Activated CD4-positive, alpha-beta memory T cell treated with anti-CD3 and anti-CD28 coated beads, Interleukin-2, amount 10 ng/mL, durations not matched to agents 7 days and 5 days (primary cell): ENCODE measurements at places on chromosomes 11 and 22.

DNA sequence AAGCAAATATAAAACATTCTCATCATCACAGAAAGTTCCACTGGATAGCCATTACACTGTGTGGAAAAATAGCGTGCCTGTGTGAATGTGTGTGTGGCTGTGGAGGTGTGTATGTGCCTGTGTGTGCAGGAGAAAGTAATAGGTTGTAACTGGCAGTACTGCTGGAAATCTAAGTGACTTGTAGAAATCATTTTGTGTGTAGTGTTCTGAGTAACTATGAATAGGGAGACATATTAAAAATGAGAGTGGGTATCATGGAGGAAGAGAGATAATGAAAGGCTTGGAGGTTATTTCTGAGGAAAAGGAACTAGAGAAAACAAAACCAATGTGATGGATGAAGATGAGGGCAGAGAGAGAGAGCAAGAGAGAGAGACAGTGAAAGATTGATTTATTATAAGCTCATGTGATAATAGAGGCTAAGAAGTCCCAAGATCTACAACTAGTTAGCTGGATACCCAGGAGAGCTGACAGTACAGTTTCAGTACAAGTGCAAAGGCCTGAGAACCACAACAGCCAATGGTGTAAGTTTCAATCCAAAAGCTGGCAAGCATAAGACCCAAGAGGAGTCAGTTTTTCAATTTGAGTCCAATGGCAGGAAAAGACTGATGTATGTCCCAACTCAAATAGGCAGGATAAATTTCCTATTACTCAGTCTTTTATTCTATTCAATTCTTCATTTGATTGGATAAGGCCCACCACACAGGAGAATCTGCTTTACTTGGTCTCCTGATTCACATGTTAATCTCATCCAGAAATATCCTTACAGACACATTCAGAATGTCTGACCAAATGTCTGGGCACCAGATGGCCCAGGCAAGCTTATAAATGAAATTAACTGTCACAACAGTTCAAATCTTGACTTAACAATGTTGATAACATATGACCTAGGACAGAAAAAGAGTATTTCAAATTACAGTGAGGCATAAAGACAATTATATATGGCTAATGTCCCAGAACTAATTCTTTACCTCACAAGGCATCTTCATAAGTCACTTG, 14.9 kb downstream of the KBTBD3 start:
- DNase-seq, result no peak
- H3K27ac ChIP-seq, result peak overlapping the region; percentile 10
- peaks cover 14% of the 10 kb centered on the region for H3K4me1 ChIP-seq
- H3K36me3 ChIP-seq, result peaks cover 17% of the 10 kb centered on the region

DNA sequence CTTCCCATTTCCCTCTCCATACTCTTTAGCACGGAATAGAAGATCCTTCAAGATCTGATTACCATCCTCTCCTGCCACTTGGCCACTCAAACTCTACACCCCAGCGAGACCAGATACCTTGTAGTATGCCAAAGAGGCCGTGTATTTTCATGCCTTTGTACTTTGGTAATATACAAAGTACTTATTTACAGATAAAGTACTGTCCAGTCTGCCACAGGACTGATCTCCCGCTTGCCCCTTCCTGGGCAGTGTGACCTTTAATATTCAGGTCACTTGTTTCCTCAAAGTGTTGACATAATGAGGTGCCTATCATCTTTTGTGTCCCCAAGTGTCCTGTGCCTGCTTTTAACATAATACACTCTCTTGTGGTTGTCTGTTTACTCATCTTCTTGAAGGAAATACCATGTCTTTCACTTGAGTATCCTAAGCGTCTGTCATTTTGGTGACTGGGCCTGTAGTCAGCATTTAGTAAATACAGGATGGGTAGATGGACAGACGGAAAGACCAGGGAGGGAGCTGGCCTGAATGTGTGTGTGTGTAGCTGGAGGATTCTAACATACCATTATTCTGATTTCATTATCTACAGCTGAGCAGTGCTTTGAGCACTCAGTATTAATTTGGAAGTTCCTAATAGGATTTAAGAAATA, 137.4 kb downstream of the NAV2 start:
- H3K4me3 ChIP-seq, result no peak overlapping the region
- no peak overlapping the region for H3K27ac ChIP-seq
- no peak for DNase-seq
- no peaks in the 10 kb centered on the region for H3K36me3 ChIP-seq
- no peaks in the 10 kb centered on the region for H3K27me3 ChIP-seq

DNA sequence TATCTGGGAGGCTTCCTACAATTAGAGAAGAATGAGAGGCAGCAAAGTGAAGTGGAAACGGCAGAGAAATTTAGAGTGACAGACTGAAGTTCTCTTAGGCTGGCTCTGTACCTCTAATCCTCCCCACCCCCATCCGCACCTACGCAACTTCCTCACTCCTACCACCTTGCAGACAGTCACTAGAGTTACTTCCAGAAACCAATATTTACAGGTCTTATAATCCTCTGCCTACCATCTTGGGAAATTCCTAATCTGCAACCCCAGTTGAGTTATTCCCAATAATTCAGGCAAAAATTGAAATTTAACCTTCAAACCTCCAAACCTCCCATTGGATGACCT, 71.7 kb downstream of the PAK1 start:
- H3K4me3 ChIP-seq, result no peak overlapping the region
- H3K27me3 ChIP-seq, result no peaks in the 10 kb centered on the region
- DNase-seq, result no peak
- H3K27ac ChIP-seq, result no peak overlapping the region
- H3K36me3 ChIP-seq, result peaks cover 25% of the 10 kb centered on the region

- H3K27ac ChIP-seq, result no peak overlapping the region
- H3K36me3 ChIP-seq, result no peaks in the 10 kb centered on the region
- H3K4me3 ChIP-seq, result no peak overlapping the region
- no peak for DNase-seq
Measured at GRCh38 chr11:120169981-120170698, 32.2 kb upstream of the TRIM29 start.

- H3K27me3 ChIP-seq, result no peaks in the 10 kb centered on the region
- no peak for DNase-seq
- H3K36me3 ChIP-seq, result no peaks in the 10 kb centered on the region
- H3K27ac ChIP-seq, result no peak overlapping the region
- H3K4me1 ChIP-seq, result no peaks in the 10 kb centered on the region
Measured at GRCh38 chr11:116601814-116602636, 170.8 kb downstream of the BUD13 start.

DNA sequence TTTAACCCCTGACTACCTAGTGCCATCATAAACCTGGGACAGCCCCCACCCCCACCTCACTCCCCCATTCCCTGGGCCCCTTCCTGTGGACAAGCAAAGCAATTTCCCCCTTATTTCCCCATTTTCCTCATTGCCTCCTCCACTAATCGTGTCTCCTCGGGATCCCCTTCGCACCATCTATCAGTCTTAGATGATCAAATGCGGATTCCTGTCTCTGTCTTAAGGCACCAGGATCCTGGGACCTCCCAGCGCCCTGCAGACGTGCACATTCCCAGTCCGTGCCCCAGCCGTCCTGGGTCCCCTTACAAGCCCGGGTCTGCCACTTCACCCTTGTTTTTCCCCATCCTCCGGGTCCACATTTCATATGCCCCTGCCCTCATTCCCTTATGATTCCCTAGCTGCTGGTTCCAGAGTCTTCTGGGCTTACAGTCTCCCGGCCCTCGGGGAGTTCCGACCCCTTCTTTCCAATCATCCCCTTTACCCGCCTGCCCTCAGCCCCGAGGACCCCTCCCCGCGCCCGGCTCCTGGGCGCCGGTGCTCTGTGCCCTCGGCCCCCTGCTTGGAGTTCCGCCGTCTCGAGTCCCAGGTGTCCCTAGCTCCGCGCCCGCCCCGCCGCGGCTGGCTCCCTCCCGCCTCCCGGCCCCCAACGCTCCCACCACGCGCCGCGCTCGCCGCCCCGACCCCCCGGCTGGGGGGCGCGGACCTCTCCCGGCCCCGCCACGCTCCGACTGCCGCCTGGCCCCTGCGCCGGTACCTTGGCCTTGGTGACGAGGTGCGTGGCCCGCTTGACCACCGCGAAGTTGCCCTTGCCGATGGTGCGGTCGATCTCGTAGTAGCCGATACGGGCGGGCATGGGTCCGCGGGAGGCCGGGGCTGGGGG, 599 bp downstream of the SIK3 start:
- peak overlapping the region; percentile 90 for H3K4me3 ChIP-seq
- H3K27ac ChIP-seq, result peak overlapping the region; percentile 77
- peaks cover 69% of the 10 kb centered on the region for H3K4me1 ChIP-seq
- H3K36me3 ChIP-seq, result peaks cover 10% of the 10 kb centered on the region
- peak; percentile 38 for DNase-seq

DNA sequence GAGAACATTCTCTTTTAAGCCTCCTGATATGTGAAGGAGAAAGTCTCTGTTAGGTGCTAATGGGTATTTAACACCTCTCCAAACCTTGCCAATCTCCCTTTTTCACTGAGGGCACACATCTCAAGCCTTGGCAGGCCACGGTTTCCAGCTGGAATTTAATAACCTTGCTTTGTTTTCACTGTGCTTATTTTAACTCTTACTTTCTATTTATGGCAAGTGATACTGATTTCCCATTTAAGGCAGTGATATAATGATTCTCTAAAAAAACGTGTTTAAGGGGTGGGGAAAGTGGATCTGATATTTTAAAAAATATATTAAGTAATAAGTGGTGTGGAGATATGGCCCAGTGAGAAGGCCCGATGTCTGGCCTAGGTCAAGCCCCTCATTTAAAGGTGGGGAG, 1.1 kb upstream of the RASD2 start:
- no peak overlapping the region for H3K4me3 ChIP-seq
- DNase-seq, result no peak
- peaks cover 5% of the 10 kb centered on the region for H3K4me1 ChIP-seq
- H3K36me3 ChIP-seq, result no peaks in the 10 kb centered on the region
- H3K27me3 ChIP-seq, result peaks cover 41% of the 10 kb centered on the region

DNA sequence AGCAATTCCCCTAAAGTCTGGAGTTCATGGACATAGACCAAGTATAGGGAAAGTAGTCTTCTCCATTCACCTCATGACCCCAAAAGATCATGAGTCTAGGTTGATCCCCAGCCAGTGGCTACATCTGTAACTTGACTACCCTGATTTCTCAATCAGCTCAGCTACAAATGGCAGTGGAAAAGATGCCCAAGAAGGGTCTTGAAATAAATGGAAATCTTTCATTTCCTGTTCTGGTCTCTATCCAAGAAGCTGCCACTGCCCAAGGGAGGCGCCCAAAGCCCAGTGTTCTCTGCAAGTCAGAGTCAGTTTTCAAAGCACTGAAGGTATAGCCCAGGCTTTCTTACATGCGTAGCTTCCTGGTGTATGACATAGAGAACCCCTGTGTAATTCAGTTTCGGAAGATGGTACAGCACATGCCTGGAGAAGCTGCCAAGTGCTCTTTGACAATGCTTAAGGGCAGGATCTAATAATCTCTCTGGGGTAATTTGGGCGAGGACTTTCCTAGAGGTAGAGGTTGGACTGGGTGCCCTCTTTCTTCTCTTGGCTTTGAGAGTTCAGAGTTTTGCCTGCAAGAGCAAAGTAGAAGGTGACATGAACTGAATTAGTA, 101.1 kb downstream of the ADAMTS15 start:
- no peaks in the 10 kb centered on the region for H3K4me1 ChIP-seq
- H3K36me3 ChIP-seq, result no peaks in the 10 kb centered on the region
- H3K27me3 ChIP-seq, result peaks cover 11% of the 10 kb centered on the region
- no peak overlapping the region for H3K4me3 ChIP-seq
- H3K27ac ChIP-seq, result no peak overlapping the region

DNA sequence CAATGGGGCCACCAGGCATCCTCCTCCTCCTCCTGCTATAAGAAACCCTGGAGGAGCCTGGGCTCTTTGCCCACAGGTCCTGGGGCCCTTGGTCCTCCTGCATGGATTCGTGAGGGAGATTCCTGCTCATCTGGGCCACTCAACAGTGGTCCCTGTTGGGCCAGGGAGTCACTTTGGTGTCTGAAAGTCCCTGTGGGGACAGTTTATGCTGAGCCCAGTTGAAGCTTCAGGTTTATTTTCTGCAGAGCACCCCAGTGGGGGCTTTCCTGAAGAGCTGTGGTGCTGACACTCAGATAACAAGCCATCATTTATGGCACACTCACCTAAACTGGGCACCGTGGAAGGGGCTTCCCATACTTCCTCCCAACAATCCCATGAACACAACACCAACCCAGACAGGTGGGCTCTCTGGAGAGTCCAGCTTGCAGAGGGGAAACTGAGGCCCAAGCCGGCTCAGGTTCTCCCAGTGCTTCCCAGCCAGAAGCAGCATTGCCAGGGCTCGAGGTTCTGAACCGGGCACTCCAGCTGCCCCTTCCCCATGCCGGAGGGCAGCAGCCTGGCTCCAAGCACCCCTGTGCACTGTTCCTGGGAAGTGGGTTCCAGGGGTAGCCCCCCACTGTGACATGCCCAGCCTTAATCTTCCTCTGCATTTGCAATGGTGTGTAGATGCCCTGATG, 91.3 kb downstream of the MYEOV start:
- H3K27me3 ChIP-seq, result no peaks in the 10 kb centered on the region
- no peaks in the 10 kb centered on the region for H3K36me3 ChIP-seq
- H3K27ac ChIP-seq, result no peak overlapping the region
- no peak overlapping the region for H3K4me3 ChIP-seq
- H3K4me1 ChIP-seq, result no peaks in the 10 kb centered on the region

GRCh38 chr11:111851636-111852035, 19.7 kb downstream of the ALG9 start:
- peaks cover 43% of the 10 kb centered on the region for H3K36me3 ChIP-seq
- no peaks in the 10 kb centered on the region for H3K27me3 ChIP-seq
- H3K27ac ChIP-seq, result no peak overlapping the region
- DNase-seq, result no peak
- H3K4me3 ChIP-seq, result no peak overlapping the region
- no peaks in the 10 kb centered on the region for H3K4me1 ChIP-seq

DNA sequence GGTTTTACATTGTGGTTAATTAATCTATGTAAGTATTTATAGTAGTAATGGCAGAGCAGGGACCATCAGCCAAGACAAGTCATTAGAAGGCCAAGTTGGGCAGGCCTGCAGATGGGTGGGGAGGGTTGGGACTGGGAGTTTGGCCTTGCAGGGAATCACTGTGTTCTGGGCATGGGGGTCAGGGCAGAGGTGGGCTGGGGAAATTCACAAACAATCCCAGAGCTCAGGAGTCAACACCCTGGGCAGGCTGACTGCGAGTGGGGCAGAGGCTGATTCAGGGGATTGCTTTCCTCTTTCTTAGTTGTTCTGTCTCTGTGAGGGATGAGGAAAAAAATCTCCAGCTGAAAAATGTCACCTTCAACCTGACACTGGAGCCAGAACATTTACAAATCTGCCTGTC, 322.5 kb downstream of the NTM start:
- peaks cover 5% of the 10 kb centered on the region for H3K27me3 ChIP-seq
- no peak overlapping the region for H3K4me3 ChIP-seq
- no peak overlapping the region for H3K27ac ChIP-seq
- DNase-seq, result no peak
